Ureter (tissue), 1 donor: ENCODE measurements at places on chromosomes 4 and X.

DNA sequence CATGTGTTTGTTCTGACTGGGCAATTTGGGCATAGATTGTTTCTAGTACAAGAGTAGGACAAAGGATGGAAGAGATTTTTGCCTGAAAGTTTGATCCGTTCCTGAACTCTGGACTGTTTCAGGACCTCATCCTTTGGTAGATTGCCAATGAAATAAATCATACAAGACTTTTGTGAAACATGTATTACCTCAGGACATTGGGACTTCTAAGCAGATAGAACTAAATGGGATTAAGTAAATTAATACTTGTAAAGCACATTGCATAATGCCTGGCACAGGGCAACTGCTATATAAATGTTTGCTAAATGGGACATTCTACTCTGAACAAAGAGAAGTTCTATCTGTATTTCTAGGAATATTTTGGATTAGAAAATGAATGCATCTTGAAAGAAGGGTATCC lies 164.8 kb upstream of the RPS6KA3 start:
- DNase-seq: no peak

DNA sequence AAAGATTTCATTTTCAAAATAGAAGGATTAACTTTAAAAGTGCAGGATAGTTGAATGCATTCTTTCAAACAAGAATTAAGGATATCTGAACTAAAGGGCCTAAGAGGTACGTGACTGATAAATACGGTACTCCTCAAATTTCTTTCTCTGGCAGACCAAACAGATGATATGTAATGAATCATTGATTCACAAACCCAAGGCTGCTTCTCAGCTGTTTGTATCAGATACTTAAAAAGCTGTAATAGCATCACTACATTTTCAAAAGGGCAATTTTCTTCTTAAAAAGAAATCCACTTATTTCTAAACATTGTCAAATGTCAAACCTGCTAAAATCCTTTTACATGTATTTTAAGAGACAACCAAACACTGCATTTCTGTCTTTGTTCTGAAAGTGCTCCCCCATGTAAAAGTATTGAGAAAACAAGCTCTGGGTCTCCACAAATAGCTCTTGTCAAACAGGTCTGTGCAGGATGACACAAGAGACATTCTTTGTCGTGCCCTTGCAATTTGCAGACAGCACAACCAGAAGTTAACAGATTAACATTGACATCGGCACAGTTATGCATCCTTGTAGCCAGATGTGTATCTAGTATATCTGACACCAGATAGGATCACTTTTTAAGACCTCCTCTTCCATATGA lies 82.0 kb downstream of the MANBA start:
- DNase-seq: no peak

DNA sequence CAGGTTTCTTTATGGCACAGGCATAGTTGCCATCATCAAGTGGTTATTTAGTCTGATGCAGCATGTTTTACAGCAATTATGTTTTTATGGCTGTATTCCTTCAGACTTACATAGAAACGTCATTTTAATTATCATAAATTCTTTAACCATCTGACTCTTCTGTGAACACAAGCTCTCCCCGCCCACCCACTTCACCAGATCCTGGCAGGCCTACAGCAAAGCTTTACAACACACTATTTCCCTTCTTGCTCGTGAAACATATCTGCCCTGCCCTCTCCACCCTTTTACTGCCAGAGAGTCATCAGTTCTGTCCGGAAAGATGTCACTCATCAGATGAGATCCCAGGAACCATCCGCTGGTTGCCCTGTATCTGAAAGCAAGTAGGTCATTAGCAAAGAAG lies 120.5 kb downstream of the HS6ST2 start:
- DNase-seq: no peak

DNA sequence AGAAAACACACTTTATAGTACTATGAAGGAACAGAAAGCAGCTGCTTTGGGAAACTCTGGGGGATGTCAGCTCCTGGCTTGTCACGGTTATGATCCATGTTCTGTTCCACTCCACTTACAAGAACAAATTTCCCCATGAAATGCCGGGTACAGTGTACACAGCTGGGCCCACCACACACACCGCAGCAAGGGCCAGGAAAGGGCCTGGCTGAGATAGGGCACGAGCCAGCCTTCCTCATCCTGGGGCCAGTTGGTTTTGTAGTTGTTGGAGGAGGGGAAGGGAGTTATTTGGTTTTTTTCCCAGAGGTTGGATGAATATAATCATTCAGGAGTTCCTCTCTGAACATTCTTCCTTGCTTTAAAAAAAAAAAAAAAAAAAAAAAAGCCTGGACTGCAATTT lies 56.8 kb downstream of the SEPSECS start:
- no peak for DNase-seq

- DNase-seq: peak; percentile 45
These were observed 32.2 kb upstream of the XPNPEP2 start for GRCh38 chrX:129706400-129707072.

DNA sequence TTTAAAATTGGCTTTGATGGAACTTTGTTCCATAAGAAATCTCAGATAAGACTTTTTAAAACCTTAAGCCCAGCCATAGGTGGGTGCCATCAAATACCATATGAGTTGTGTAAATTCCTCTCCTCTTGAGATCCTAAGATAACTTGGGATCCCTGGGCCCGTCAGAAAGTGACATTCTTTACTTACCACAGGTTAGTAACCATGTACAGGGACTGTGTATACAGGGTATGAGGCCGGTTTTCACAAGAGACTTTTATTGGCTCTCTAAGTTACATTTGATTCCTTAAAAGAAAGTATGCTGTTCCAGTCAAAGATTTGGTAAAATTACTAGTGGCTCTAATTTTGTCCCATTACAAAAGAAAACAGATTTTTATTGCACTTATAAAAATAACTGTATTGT lies 110.1 kb downstream of the APOOL start:
- no peak for DNase-seq

DNA sequence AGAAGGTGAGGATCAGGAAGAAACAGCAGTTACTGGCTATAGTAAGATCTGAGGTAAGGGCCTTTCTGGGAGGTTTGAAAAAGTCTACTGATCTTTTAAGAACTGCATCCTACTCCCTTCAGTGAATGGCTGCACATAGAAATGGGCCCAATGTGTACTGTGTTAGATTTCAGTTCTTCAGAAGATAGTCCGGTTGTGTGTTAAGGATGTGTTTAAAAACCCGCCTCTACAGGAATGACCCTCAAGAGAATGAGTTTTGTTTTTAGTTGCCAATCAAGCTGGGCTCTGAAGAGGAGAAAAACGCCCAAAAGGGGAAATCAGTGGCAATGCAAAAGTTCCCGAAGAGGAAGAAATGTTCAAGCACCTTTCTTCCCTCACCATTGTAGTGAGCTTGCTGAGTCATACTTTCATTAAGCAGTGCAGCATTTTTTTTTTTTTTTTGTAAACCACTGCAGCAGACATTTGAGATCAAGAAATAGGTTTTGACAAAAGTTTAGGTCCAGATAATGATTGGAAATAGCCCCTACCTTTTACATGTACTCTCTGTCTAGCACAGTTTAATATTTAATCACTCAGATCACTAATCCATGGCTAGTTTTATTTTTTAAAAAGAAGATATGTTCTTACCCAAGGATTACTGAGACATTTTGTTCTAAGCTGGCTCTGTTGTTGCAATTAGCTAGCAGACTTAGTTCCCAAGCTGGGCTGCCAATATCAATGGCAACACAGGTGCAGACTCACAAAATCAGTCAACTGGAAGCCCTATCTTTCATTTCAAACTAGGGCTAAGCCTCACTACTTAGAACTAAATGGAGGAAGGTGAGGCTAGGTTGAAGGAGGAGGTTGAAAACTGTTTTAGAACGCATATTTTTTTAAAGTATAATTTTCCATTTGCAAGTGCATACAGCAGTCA lies 7.0 kb upstream of the TRPC5OS start:
- no peak for DNase-seq

GRCh38 chrX:153454901-153455550 lies 9.2 kb upstream of the TREX2 start:
- DNase-seq: no peak

GRCh38 chrX:82711457-82711856 lies 796.6 kb upstream of the POU3F4 start:
- DNase-seq: no peak

DNA sequence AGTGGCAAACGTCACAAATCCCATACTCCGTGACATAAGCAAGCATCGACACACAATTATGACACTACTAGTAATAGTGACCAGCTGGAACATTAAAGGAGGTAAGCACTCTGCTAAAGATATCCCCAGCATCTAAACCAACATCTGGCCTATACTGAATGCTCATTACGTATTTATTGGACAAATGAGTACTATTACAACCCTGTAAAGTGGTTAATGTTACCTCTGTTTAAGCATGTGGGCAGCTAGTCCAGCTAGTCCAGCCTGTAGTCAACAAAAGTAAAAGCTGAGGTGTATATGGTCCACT lies 419 bp upstream of the RPGR start:
- DNase-seq: no peak

- no peak for DNase-seq
These were observed 17.7 kb upstream of the ASB5 start for GRCh38 chr4:176286728-176287127.

- peak; percentile 28 for DNase-seq
These were observed 3.7 kb upstream of the SETD7 start for GRCh38 chr4:139559687-139560086.

GRCh38 chr4:95243892-95244291 lies 304.9 kb downstream of the UNC5C start:
- DNase-seq: no peak

GRCh38 chr4:2258091-2259035 lies 3.5 kb downstream of the MXD4 start:
- no peak for DNase-seq

- no peak for DNase-seq
These were observed 6.9 kb downstream of the MSN start for GRCh38 chrX:65674204-65674893.

DNA sequence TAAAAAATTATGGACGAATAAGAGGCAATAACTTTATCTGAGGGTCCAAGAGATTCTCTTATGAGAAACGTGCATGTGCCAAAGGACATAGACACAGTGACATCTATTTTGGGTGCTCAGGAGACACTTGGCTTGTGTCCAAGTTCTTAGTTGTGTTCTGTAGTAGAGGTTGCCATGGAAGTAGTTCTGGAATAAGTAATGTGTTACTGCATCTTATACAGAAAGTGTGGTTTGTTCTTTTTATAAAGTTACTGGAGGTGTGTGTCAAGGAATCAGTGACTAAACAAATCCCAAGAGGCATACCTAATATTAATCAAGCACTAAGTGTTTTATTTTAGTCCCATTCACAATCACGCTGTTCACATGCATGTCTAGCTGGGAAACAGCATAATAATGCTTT lies 305.7 kb downstream of the ARHGAP24 start:
- no peak for DNase-seq

- DNase-seq: no peak
These were observed 492 bp upstream of the HDAC8 start for GRCh38 chrX:72573158-72573511.

DNA sequence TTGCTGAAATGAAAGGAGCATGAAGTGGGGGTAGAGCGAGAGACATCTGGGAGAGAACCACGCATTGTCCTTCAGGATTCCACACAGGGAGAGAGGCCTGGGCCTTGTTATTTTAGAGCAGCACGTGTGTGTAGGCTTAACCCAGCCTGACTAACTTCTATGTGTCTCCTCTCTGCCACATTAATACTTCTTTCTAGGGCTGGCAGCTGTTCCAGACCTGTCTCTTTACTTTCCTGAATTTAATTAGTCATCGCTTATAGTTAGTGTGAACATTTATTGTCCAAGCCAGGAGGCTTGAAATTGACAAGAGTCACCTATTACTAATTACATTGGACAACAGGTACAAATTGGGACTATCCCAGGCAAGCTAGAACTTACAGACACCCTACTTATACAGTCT lies 51.3 kb downstream of the SMAD1 start:
- no peak for DNase-seq

DNA sequence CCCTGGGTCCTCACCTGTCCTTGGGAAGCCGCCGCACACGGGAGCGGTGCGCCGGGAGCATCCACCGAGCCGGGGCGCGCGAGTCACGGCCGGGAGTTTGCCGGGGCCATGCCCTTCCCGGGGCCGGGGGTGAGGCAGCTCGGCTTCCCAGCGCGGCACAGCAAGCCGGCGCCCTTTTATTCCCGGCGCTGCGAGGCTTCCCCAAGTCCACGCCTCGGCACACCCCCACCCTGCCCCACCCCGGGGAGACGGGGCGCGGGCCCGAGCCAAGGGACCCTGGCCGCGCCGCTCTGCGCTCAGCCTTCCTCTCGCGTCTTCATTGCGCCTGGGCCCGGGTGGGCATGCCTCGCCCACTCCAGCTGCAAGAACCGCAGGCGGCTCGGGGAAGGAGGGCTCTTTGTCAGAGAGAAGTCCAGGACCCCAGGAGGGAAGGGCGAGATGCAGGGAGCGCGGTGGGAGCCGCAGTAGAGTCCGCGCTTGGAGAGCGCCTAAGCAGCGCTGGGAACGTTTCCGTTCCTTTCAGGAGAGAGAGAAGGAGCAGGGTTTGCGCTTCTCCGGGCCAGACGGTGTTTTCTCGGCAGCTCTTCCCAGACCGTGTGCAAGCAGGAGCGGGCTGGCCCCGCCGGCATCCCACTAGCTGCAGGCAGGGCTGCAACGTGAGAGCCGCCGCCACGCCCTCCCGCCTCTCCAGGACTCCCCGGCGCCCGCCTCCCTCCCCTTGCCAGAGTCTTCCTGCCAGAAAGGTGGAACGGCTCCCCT lies at the start of gene MXRA5:
Gene MXRA5 (minus strand): TSS at position 152 of the 759 bp plus-strand sequence. CDS start 2,819 bp downstream, outside the sequence.
- DNase-seq: peak; percentile 60

- DNase-seq: no peak
These were observed 105.0 kb downstream of the ARHGAP24 start for GRCh38 chr4:85579942-85580341.

DNA sequence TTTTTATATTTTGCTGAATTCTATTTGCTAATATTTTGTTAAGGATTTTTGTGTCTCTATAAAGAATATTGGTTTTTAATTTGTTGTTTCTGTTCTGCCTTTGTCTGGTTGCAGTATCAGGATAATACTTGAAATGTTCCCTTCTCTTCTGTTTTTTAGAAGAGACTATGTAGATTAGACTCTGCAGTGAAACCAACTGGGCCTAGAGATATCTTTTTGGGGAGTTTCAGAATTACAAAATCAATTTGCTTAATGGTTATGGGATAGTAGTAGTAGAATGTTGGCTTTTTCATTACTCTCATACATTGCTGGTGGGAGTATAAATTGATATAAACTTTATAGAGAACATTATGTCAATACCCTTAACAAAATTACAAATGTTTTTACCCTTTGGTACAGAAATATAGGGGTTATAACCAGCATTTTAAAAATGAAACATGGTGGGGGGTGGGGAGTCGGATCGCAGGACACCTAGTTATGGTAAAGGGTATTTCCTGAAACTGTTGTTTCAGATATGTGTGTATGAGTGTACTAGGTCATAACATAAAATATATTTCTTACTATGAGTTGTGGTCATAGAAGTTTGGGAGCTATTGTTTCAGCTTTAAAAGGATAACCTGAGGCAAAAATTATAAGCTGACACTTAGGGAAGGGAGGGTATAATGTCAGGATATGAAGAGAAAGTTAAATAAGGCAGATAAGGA lies 29.0 kb downstream of the CLOCK start:
- no peak for DNase-seq

GRCh38 chr4:88223516-88223915 lies 60.8 kb downstream of the PPM1K start:
- DNase-seq: no peak

- peak; percentile 43 for DNase-seq
These were observed 679.9 kb downstream of the RPA4 start for GRCh38 chrX:97563531-97564133.
